ENCODE measurements at places on chromosomes 3 and 15.

DNA sequence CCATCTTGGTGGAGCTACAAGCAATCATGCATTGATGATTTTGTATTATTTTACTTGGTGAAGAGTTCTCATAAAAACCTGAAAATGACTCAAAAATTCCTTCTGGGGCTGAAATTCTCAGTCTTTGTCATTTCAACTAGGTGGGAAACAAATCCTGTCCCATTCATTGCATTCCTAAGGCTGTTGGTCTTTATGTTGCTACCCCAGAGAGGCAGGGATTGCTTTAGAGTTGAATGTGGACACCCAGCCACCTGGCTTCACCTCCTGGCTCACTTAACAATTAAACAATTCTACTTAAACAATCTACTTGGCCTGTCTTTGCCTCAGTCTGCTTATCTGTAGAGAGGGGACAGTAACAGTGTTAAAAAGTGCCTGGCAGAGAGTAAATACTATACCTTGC, 117.3 kb upstream of the UBE3A start:
- no peak for DNase-seq

- DNase-seq: no peak
Observed at GRCh38 chr3:56304069-56304468, 164.2 kb downstream of the ERC2 start.

- no peak for DNase-seq
Observed at GRCh38 chr3:124557-125179, 71.9 kb upstream of the CHL1 start.

DNA sequence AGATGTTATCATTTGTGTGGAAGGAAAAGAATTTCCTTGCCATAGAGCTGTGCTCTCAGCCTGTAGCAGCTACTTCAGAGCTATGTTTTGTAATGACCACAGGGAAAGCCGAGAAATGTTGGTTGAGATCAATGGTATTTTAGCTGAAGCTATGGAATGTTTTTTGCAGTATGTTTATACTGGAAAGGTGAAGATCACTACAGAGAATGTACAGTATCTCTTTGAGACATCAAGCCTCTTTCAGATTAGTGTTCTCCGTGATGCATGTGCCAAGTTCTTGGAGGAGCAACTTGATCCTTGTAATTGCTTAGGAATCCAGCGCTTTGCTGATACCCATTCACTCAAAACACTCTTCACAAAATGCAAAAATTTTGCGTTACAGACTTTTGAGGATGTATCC, 15.1 kb downstream of the KLHL24 start:
- no peak for DNase-seq

GRCh38 chr3:185103359-185104127, 49.3 kb downstream of the C3orf70 start:
- DNase-seq: no peak

GRCh38 chr15:71080705-71081104, 34.6 kb upstream of the THSD4 start:
- DNase-seq: no peak

- DNase-seq: no peak
Observed at GRCh38 chr3:71066849-71067261, 516.7 kb downstream of the FOXP1 start.

- no peak for DNase-seq
Observed at GRCh38 chr15:61441891-61442290, 212.8 kb upstream of the RORA start.

- no peak for DNase-seq
Observed at GRCh38 chr15:96285305-96285704, 45.2 kb upstream of the NR2F2 start.

DNA sequence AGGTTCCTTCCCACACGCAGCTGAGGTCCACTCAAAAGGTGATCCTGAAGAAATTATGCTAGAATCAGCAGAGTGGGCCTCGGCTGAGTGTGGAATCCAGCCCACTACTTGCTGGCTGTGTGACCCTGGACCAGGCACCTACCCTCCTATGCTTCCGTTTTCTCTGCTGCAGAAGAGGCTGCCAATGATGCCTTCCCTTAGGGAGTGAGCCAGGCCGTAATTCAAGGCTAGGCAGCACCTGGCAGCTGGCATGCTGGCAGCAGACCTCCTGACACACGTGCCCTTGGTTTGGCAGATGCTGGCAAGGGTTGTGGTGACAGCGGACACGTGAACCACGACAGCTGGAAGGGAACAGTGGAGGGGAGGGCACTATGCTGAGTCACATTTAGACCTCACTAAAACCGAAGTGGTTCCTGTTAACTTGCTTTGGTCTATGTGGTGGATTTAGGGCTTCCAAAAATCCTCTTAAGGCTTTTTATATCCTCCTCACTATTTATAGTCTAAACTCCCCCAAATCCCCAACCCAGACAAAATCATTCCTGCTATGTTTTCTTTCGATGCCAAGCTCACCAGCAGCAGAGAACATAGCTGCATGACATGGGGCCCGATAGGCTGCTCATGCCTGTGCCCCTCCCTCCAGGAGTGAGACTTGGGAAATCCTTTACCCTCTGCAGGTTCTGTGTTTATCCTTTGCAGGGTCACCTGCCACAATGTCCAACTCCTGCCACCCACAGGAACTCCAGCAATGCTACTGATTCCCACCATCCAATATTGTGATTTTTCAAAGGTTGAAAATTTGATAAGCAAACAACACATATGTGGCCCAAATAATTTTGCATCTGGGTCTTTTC, 10.6 kb upstream of the PCSK6 start:
- DNase-seq: no peak

GRCh38 chr3:54188176-54188791, 65.9 kb downstream of the CACNA2D3 start:
- peak; percentile 21 for DNase-seq

DNA sequence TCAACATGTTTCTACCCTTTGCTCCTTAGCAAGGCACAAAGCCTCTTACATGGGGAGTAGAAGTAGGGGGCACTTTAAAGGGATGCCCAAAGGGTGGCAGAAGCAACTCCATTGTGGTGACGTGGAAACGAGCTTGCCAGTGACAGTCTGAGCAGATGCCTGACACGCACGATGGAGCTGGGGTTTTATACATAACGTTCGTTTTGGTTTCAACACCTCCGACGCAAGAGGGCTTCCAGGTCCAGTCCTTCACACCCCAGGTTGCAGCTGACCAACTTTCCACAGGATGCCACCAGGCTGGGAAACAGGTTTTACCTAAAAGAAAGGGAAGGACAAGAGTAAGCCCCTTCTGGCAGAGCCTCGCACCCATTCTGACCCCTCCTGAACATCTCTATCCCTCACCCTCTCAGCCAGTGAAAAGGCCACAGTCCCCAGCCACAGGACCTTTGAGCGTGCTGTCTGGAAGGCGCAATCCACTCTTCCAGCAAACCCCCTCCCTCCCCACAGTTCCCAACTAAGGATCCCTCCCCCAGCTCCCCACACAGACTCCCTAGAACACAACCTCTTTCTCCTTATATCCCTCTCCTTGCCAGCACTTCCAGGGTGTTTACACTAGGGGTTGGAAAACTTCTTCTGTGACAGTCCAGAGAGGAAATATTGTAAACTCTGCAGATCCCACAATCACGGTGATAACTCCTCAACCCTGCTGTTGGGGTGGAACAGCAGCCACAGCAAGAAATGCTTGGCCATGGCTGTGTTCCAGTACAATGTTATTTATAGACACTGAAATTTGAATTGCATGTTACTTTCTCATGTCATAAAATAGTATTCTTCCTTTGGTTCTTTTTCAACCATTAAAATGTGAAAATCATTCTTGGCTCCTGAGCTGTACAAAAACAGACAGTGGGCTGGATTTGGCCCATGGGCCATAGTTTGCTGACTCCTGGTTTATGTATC, 36.2 kb downstream of the FAM174B start:
- DNase-seq: no peak

- no peak for DNase-seq
Observed at GRCh38 chr15:72178976-72179585, 18.5 kb downstream of the GRAMD2A start.

DNA sequence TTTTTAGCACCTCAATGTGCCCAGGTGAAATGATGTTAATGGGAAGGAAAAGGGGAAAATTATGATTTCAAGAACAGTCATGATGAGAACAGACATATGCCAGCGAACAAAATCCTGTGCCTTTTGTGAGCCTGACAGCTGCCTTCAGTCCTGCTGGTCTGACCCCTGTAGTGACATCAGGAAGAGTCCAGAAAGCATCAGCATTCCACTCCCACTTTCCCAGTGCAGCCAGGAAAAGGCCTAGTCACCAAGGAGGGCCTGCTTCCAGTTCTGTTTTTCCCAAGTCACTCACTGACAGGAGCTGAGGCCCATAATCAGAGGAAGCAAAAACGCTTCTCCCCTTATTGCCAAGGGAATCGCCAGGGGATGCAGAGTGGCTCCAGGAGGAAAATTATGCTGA, 218.4 kb downstream of the ABHD5 start:
- DNase-seq: no peak

All from 8988T (cell line).